ENCODE measurements at places on chromosomes 7 and 10.

DNA sequence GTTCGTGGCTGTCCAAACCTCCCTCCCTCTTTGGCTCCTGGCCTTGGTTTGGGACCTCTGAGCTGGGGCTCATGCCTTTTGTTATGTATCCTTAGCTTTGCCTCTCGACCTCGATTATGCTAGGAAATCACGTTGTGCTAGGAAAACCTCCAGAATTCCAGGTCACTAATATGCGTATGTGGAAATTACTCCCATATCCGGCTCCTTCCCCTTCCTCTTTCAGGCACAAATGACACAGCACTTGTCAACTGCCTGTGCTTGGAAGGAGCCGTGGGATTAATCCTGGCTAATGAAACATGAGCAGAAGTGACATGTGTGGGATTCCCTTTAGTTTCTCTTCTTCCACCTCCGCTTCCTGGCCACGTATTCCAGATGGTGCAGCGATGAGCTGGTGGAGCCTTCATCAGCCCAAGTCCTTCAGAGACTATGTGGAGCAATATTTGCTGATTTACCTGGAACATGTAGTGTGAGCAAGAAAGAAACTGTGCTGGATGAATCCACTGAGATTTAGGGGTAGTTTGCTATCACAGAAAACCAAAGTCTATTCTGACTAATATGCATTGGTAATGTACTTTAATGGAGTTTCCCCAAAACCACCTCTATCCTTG lies 149.2 kb downstream of the REEP3 start:
- DNase-seq, result peak; percentile 31

- no peak for DNase-seq
Observed at GRCh38 chr7:151176401-151176800, 8.9 kb upstream of the GBX1 start.

GRCh38 chr7:42493436-42494198 lies 256.6 kb upstream of the GLI3 start:
- peak; percentile 93 for DNase-seq

GRCh38 chr10:49739426-49739825 lies 22.7 kb downstream of the OGDHL start:
- DNase-seq, result no peak

DNA sequence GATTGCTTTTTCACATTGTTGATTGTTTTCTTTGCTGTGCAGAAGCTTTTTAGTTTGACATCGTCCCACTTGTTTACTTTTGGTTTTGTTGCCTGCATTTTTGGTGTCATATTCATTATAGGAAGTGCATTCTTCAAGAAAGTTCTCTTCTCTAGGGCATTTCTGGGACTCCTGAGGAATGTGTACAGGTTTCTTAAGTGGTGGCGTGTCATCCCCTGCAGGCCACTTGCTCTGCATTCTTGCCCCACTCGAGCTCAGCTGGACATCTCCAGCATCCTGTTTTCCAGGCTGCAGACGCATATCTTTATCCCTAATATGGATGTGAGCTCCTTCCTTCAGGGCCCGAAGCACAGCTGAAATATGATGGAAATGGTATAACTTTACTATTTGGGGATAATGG lies 255.6 kb upstream of the HABP2 start:
- peak; percentile 31 for DNase-seq

GRCh38 chr7:106795084-106795876 lies 69.8 kb upstream of the PIK3CG start:
- DNase-seq, result peak; percentile 35

DNA sequence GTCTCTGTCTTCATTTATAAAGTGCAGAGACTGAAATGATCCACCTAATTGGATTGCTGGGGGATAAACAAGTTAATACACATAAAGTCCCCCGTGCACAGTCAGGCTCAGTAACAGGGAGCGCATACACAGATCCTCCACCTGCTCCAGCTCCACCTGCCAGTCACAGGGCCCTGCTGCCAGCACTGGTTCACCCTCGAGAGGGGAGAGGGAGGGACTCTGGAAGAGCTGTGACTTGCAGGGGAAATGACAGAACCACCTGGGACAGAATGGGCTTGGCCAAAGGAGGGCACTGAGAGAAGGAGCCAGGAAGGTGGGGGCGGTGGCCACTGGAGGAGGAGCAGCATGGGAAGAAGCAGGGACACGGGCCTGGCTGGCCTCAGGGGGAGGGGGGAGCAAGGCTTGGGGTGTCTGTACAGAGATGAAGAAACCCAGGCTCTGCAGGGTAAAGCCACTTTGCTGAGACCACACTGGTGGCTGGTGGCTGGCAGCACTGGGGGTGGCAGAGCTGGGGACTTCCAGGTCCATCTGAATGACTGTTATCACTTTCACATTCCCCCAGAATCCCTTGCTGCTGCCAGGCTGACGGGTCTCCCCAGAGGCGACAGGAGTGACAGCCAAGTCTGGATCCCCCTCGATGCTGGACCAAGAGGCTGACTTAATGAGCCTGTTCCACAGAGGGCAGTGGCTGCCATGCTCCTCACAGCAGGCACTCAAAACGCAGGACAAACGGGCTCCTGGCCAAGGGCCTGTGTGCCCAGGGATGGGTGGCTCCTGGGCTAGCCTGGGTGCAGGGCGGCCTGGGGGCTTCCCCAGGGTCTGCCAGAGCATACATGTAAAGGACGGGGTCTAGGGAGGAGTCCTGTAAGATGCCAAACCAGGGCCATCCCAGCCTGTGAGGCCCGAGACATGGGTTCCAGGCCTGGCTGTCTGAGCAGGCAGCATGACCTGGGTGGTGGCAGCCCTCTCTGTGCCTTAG lies 151.1 kb downstream of the SH3PXD2A start:
- DNase-seq, result no peak

DNA sequence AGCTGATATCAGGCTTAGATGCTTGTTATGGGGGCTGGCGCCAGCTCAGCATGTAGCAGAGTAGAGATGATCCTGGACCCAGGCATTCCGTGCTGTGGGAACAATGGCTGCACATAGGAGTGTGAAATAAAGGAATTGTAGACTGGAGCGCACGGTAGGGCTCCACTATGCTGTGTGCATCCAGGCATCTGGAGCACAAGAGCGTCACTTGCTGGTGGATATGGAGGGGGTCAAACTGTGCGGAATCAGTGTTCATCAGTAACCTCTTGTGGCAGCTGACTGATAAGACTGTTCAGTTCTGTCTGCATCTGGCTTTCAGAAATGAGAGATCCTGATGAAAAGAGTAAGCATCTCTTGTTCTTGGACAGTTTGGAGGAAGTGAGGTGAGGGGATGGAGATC lies 55.8 kb downstream of the ZNF503 start:
- no peak for DNase-seq

Measured in astrocyte (in vitro differentiated cells and primary cell).